Activated CD4-positive, alpha-beta T cell treated with anti-CD3 and anti-CD28 coated beads, Interleukin-2, amount 50 U/mL, for 24 hours (primary cell): ENCODE measurements at places on chromosomes 11 and 22.

- DNase-seq = no peak
These were observed 26.0 kb downstream of the SCGB1A1 start for GRCh38 chr11:62444835-62445234.

DNA sequence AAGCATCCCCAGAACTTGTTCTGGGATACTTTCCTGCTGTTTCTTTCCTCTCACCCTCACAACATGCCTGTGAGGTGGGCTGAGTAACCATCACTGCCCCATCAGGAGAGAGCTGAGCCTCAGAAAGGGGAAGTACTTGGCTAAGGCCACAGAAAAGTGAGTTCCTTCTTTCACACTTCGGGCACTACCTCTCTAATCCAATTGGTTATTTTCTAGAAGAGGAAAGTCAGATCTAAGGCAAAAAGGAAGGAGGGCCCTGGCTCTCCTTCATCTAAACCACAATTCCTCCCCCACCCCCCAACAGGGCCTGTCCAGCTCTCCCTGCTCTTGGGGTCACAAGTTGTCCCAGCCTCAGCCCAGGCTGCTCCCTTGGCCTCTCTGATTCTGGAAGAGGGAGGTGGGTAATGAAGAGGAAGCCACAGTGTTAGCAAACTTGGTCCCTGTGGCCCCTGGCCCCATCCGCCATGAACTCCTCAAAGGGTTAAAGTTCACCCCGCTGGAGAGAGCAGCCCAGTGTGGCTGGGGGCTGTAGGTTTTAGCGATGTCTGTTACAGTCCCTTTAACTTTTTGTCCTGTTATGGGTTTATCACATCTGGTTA is 34.0 kb downstream of the SLC22A12 start:
- DNase-seq = no peak

DNA sequence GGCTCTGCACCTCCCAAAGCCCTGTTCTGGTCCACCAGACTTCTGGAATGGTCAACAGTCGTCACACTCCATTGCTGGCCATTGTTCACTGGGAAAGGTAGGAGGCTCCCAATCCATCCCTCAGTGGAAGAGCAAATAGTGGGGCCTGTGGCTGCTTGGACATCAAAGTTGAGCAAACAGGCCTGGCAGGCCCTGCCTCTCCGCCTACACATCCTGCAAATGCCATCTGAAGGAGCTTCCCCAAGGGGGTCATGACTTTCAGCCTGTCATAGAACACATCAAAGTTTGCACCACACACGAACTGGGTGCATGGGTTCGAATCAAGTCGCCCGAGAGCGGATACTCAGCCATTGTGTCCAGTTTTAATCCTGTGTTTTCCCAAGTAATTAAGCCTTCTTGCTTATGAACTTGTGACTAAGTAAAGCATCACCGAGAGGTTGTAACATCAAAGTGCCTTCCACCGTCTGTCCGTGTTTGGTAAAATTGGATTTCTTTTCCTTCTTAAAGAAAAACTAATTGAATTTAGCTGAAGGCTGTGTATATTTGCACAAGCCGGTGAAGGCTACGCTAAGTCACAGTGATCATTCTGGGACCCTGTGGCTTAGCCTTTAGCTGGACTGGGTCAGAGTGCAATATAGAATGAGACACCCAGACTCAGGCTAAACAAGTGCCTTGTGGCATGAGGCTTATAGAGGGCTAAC is 36.1 kb downstream of the CLPB start:
- no peak for DNase-seq

DNA sequence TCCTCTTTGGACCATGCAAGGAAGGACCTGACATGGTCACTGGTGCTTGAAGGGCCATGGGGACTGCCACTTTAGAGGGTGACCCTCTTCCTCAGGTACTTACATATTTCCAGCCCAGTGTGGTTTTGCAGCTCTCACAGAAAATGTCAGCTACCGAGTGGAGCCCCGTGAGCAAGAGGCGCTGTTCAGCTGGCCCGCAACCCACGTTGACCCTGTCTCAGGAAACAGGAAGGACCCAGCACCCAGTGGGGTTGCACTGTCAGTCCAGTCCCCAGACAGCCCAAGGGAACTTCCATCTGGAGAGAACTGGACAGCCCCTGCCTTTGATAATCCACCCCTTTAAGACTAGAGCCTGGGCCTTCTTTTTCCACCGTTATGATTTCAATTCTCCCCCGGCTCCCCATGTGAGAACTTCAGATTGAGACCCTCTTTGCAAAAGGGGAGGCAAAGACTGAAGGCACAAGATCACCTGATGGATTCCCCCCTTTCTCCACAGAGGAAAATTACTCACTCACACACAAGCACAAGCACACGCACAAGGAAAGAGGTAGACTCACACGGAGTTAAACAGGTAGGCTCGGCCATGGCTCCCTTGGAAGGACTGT is 3.4 kb downstream of the YPEL4 start:
- DNase-seq = no peak

DNA sequence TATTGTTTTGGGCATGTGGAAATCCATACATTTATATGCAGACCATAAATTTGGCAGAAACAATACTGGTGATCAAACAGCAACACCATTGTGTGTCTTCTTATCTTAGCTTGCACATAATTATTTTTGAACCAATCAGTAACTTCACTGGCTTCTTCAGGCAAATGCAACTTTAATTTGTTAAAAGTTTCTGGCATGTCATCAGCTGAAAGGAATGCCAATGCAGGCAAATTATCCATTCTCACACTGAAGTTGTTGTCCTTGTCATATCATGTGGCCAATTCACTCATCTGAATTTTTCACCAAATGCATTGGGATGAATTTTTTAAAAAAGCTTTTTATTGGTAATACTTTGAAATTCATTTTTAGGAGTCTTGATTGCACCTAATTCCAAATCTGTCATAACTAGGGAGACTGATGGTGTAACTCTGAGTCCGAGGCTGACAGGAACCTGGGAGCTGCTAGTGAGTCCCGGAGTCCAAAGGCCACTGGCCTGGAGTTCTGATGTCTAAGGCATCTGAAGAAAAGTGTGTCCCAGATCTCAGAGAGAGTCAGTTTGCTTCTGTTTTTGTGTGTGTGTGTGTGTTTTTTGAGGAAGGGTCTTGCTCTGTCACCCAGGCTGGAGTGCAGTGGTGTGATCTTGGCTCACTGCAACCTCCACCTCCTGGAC is 17.4 kb upstream of the OR10V1 start:
- DNase-seq = no peak

- no peak for DNase-seq
These were observed 4.9 kb upstream of the ZBED4 start for GRCh38 chr22:49848690-49849160.

GRCh38 chr22:42684462-42685195 is 35.4 kb upstream of the CYB5R3 start:
- DNase-seq = no peak

- no peak for DNase-seq
These were observed 2.0 kb downstream of the SLC15A3 start for GRCh38 chr11:60950024-60950423.

DNA sequence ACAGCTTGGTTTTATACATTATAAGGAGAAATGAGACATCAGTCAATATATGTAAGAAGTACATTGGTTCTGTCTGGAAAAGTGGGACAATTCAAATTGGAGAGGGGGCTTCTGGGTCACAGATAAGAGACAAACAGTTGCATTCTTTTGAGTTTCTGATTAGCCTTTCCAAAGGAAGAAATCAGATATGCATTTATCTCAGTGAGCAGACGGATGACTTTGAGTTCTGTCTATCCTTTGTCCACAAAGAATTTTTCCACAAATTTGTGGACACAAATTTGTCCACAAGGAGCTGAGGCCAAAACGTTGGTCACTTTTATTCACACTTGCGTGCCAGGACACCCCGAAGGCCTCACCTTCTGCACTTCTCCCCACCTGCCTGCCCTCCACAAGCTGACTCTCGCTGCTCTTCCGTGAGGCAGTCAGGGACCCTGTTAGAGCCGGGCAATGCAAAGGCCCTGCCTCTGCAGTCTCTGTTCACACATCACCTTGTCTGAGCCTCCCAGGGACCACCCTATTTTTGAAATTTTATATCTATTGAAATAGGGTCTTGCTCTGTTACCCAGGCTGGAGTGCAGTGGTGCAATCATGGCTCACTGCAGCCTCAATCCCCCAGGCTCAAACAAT is 20.5 kb downstream of the IL17REL start:
- no peak for DNase-seq

GRCh38 chr22:42964994-42965699 is 49.8 kb downstream of the PACSIN2 start:
- no peak for DNase-seq

- no peak for DNase-seq
These were observed 44.2 kb downstream of the PPFIA1 start for GRCh38 chr11:70314730-70315129.

DNA sequence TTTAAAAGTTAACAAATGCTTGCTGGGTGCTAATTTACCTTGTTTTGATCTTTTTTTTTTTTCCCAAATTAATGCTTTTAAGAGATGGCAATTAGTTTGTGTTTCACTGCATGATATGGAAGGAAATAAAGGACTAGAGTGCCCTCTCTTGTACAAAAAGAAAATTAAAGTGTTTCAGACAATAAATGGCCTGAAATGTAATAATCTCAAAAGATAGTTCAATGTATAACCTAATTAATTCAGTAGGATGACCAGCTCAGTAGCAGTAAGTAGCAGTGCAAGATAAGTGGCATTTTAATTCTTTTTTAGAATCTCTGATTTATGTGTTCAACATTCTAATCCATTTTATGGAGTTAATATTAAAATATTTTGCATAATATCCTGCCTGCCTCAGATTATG is 39.9 kb upstream of the MYO18B start:
- DNase-seq = no peak

DNA sequence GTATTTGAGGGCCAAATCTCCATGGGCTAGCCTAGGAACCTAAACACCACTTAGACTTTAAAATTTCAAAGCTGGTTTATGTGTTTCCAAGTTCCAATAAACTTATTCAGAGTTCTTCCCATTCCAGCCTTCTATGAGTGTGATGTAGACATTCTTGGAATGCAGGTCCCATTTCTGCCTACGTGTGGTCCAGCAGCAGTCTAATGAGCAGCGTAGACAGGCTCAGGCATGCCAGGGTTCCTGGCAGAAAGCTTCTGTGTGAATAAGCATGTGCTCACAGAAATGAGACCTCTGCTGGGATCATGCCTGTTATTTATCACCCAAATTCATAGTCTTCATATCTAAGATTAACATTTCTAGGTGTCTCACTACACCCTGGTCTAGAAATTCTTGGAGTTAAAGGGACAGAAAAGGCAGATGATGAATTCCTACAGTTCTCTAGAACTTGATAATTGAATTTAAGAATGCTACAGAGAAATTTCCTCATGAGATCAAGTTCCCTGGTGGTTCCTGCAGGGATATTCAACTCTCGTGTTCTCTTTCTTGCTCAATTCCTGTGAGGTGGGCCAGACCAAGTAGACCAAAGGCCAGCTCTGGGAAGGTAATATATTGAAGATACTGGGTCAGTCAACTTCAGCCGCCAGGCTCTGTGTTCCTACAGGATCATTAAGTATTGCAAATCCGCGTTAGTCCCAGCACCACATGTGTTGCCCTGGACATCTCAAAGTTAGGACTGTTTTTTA is 17.6 kb downstream of the RNF185 start:
- DNase-seq = no peak

DNA sequence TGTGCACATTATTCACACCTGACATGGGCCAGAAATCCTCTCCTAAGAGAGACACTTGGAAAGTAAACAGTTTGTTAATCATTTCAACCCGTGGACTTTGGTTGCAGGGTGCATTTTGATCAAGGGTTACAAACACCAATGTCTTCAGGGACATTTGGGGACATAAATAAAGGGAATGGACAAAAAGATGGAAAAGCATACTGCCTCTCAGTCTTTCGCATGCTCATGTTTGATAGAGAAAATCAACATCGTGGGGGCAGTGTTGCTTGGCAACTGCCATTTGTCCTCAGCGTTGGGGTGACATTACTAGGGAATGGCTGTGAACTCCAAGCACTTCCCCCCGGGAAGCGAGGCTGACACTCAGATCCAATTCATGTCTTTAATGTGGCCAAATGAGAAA is 114.7 kb upstream of the OR4B1 start:
- DNase-seq = no peak

DNA sequence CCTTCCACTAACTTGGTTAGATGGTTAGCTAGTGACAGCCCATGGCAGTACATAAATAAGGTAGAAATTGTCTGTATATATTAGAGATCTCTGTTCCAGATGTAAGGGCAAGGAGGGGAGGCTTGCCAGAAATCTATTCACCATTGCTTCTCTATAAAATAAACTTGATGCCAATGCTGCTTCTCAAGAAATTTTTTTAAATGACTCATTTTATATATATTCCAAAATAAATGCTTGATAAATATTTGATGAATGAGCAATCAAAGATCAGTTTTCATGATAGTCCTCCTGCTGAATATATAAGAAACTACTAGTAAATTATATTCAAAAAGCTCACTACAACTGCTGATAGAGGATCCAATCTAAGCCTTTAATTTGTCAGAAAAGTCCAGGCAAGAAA is 710.6 kb upstream of the CCDC179 start:
- no peak for DNase-seq

- DNase-seq = no peak
These were observed 1707.6 kb upstream of the RAG2 start for GRCh38 chr11:38305682-38306081.

GRCh38 chr11:63761188-63761587 is 7.4 kb downstream of the ZFTA start:
- no peak for DNase-seq

- no peak for DNase-seq
These were observed 32.7 kb downstream of the METTL15 start for GRCh38 chr11:28140689-28141455.

GRCh38 chr22:20645954-20646353 is 128.0 kb upstream of the SERPIND1 start:
- no peak for DNase-seq

DNA sequence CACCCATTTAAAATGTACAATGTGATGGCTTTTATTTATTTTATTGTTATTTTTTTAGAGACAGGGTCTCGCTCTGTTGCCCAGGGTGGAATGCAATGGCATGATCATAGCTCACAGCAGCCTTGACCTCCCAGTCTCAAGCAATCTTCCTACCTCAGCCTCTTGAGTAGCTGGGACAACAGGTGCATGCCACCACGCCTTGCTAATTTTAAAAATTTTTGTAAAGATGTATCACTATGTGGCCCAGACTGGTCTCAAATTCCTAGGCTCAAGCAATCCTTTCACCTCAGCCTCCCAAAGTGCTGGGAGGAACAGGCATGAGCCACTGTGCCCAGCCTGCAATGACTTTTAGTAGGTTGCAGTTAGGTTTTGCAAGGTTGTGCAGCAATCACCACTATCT is 14.3 kb downstream of the CLDN5 start:
- no peak for DNase-seq
